LoVo (cell line): ENCODE measurements at places on chromosomes 12 and 14.

DNA sequence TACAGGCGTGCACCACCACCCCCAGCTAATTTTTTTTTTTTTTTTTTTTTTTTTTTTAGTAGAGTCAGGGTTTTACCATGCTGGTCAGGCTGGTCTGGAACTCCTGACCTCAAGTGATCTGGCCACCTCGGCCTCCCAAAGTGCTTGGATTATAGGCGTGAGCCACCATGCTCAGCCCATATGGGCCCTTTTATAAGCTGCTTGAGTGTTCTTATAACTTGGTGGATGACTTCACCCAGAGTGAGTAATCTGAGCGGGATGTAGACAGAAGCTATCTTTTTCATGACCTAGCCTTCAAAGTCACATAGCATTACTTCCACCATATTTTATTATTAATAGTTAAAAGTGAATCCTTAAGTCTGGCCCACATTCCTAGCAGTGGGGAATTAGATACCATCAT lies 16.4 kb downstream of the BBOF1 start:
- DNase-seq, result no peak

DNA sequence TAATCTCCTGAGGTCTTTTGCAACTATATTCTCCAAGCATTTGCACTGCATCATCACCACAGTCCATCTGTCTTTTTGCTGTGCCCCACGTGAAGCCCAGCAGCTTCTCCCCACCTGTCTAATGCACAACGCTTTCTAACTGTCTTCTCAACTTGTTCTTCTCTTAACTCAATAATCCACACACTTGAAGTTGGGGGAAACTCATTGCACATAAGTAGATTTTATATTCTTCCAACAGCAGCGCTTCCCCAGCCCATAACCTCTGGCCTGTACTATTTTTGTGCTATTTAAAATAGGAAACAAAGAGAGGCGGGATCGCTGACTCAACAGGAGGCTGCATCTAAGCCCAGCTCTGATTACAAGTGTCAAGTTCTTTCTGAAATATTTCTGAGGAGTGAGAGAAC lies 226.7 kb downstream of the GXYLT1 start:
- no peak for DNase-seq

DNA sequence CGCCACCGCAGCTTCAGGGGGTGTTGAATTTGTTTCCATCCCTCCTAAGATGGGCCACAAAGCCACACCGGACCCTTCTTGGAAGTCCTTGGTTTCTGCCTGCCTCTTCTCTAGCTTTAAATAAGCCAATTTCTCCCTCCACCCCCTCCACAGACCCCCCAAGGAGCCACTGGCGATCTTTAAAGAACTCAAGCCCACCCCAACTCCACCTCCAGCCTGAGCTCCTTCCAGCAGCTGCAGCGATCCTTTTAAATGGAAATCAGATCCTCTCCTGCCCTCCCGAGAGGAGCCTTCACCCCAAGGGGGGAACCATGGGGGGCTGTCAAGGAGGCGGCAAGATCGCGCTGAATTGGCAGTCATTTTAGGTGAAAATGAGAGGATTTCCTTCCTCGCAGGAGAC lies 133.1 kb downstream of the NCOR2 start:
- no peak for DNase-seq

GRCh38 chr14:50260511-50260910 lies 29.1 kb upstream of the SOS2 start:
- no peak for DNase-seq

DNA sequence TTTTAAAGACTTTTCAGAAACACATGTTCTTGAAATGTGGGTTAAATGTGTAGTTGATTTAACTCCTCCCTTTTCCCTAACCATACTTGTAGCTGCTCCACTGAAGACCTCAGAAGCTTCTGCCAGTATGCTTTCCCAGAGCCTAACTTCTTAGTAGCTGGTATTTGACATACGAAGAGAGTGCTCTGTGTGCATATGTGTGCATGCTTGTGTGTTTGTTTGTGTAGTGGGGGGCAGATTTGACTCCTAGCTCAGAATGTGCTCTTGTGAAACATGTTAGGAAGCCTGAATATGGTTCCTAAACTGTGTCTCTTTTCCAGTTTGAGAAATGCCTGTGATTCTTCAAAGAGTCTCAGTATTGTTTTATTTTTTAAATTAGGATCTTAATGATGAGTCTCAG lies 420.4 kb downstream of the PCNX1 start:
- no peak for DNase-seq

DNA sequence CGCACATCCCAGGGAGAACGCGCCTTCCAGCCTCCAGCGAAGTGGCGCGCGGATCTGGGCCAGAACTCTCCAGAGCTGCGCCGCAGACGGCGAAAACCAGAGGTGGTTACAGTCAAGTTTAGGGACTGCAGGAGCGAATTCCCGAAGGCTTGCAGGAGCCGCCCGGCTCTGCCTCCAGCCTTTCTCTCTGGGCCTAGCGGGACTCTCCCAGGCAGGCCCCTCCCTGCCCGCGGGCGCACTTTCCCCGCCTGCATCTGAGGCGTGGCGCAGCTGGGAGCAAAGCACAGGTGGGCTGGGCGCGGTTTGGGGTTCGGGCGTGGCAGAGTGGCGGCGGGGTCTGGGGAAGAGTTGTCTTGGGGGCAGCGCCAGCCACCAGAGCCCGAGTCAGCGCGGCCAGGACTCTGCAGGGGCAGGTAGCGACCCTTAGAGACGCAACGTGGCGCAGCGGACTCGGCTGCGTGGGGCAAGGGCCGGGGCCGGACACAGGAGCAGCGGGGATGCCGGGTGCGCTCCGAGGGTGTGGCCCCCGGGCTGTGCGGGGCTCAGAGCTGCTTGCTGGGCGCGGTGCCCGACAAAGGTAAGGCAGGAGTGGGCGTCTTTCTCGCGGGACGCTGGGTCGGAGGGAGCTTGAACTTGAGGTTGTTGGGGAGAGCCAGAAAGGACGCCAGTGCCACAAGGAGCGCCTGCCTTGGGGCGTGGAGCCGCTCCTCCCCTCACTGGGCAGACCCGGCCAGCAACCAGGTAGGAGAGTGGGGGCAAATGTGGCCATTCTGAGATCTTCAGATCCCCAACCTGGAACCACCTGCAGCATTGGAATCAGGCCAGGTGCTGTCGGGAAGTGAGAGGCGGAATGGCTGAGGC lies 1126.0 kb downstream of the AACS start:
- no peak for DNase-seq

GRCh38 chr14:98901511-98902205 lies 370.3 kb downstream of the BCL11B start:
- no peak for DNase-seq

DNA sequence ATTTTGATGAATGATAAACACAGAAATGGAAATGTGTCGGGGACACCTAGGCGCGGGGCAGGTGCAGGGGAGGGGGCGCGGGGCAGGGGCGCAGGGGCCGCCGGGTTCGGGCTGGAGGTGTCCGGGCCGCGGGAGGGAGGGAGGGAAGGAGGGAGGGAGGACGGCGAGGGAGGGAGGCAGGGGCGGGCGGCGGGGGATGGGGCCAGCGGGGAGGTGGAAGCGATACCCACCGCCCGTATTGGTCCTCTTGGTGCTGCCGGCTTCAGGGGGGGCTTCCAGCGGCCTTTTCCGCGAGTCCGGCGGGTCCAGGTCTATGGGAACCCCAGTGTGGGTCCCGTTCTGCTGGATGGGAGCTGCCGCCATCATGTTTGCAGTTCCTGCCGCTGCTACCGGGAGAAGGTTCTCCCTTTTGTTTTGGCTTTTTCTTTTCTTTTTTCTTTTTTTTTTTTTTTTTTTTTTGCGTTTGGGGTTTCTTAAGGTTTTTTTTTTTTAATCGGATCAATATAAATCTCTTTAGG lies 703 bp downstream of the NOVA1 start:
- DNase-seq, result no peak

DNA sequence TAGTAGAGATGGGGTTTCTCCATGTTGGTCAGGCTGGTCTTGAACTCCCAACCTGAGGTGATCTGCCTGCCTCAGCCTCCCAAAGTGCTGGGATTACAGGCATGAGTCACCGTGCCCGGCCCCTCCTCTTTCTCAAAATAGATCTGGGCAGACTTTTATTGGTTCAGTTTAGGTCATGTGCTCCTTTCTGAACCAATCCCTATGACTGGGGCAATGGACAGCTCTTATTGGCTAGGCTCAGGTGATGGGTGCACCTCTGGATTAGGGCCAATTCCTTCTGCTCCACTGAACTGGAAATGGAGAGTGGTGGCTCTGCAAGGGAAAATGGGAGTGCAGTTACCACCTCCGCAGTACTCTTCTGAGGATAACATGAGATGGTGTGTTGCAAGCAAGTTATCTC lies 6.2 kb upstream of the ATP6V0A2 start:
- DNase-seq, result no peak

GRCh38 chr12:82480606-82481005 lies 122.3 kb downstream of the METTL25 start:
- DNase-seq, result no peak

DNA sequence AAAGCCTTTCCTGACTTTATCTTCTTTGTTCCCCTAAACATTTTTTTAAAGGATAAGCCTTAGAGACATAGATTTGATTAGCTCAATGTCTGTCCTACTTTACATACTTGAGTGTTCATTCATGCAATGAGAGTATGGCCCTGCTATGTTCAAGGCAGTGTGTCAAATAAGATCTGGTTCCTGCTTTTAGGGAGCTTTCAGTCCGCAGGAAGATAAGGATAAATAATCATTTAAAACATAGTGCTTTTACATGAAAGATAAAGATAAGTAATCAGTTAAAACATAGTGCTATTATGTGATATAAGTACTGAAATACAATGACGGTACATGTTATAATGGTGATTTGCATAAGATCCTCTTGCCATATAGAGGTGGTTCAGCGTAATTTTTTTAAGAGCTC lies 378.3 kb upstream of the PRICKLE1 start:
- no peak for DNase-seq

GRCh38 chr12:94550964-94551363 lies 91.3 kb upstream of the CEP83 start:
- no peak for DNase-seq

- no peak for DNase-seq
Measured at GRCh38 chr14:66395300-66395699, 90.9 kb upstream of the CCDC196 start.

DNA sequence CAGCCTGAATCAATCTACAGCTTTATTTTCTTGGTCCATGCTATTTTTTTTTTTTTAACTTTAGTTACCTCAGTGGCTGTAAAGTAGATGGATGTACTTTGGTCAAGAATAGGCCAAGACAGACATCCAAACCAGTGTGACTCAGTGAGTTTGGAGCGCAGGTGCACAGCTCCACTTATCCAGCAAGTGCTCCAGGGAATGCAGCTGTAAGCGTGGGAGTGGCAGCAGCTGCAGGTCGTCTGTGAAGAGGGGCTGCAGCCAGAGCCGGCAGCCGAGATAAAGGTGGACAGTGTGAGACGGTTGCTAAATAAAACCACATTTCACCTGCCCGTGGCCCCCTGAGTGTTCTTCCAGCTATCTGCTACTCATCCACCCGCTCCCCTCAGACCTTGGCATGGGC lies 1018.7 kb downstream of the AACS start:
- DNase-seq, result no peak

- no peak for DNase-seq
Measured at GRCh38 chr14:51735851-51736250, 84.1 kb downstream of the FRMD6 start.

- DNase-seq, result no peak
Measured at GRCh38 chr14:71324767-71325272, 417.6 kb downstream of the PCNX1 start.

- DNase-seq, result no peak
Measured at GRCh38 chr12:51677284-51677968, 86.4 kb downstream of the SCN8A start.

DNA sequence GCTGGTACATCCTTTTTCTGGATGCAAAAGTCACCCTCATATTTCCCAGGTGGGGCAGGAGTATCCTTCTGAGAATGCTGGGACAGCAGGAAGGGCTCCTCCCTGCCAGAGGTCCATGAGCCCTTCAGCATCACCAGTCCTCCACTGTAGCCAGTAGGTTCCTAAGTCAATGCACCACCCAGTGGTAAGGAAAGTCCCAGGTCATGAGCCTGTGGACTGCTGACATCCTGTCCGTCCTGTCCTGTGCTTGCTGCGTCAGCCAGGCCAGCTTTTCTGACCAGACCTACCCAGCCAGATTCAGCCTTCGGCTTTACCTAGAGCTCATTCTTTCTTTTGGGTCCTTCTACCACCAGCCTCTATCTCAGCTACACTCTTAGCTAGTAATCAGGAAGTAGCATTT lies 23.0 kb upstream of the ACTN1 start:
- DNase-seq, result no peak

- no peak for DNase-seq
Measured at GRCh38 chr12:130661059-130661458, 55.0 kb downstream of the RIMBP2 start.

DNA sequence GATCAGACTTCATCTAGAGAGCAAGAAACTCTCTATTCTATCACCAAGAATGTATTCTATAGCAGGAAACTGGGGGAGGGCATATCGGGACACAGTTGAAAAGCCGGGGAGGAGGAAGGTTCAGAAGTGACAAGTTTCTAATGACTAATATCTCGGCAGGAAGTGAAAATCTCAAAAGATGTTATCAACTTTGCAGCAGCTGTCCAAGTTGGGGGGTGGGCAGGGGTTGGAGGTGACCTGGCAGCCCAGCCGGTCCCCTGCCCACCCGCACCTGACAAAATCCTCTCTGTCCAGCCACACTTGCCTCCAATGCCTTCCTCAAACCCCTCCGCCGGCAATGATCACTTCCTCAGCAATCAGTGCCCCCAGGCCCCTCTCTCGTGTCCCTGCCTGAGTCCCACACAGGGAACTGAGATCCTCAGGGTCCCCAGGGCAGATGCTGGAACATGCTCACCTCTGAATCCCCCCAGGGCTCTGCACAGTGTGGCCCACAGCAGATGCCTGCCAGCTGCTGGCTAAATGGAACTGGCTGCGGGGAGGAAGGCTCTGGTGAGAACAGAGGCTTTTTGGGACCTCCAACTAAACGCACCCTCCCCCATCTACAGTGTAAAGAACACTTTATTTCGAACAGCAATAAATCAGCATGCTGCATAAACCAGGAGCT lies 43.9 kb downstream of the CCDC88C start:
- no peak for DNase-seq

- no peak for DNase-seq
Measured at GRCh38 chr12:53651737-53652136, 24.1 kb downstream of the ATP5MC2 start.

- no peak for DNase-seq
Measured at GRCh38 chr12:49465132-49465531, 73.7 kb upstream of the KCNH3 start.

DNA sequence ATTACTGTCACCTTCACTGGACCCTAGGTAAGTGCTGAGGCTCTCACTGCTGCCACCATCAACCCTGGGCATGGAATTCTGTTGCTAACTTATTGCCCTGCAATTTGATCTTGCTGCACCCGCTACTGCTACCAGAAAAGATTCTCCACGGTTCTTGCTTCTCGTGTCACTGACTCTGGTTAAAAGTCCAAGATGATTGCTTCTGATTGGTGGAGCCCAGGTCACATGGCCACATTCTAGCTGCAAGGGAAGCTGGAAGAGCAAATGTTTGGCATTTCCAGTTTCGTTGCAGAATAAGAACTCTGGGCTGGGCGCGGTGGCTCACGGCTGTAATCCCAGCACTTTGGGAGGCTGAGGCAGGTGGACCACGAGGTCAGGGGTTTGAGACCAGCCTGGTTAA lies 7.5 kb upstream of the VSX2 start:
- peak; percentile 44 for DNase-seq

DNA sequence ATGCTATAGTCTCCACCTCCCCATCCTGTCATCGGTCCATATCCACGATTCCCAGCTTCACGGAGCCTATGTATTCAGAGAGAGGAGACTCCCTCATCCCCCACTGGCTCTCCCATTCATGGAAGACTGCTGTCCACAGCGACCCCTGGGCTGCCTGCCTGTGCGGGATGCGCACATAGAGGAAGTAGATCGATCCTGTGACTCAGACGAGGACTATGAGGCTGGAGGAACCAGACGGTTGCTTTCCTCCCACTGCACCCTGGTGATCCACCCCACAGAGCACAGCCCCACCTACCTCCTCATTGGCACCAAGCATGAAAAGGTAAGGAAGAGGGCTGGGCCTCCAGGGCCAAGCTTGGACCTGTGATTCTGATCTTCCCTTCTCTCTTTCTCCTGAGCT lies 24.4 kb downstream of the PIGH start:
- no peak for DNase-seq
